ENCODE measurements at places on chromosomes 4 and X.

DNA sequence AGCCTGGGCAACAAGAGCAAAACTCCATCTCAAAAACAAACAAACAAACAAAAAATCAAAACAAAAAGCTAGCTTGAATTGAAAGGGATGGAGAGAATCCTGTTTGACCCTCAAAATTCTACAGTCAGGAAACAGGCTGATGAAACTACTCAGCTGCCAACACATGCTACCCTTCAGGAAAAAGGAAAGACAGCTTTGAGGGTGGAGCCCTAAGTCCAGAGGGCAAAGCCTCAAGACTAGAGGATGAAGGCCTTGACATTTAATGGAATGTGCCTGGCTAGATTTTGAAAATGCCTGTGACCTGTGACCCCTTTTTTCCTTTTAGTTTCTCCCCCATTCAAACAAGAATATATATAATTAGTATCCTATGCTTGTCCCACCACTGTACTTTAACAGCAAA lies 27.1 kb downstream of the MORC4 start:
- DNase-seq = no peak

- no peak for DNase-seq
Observed at GRCh38 chr4:85905761-85906160, 430.8 kb downstream of the ARHGAP24 start.

DNA sequence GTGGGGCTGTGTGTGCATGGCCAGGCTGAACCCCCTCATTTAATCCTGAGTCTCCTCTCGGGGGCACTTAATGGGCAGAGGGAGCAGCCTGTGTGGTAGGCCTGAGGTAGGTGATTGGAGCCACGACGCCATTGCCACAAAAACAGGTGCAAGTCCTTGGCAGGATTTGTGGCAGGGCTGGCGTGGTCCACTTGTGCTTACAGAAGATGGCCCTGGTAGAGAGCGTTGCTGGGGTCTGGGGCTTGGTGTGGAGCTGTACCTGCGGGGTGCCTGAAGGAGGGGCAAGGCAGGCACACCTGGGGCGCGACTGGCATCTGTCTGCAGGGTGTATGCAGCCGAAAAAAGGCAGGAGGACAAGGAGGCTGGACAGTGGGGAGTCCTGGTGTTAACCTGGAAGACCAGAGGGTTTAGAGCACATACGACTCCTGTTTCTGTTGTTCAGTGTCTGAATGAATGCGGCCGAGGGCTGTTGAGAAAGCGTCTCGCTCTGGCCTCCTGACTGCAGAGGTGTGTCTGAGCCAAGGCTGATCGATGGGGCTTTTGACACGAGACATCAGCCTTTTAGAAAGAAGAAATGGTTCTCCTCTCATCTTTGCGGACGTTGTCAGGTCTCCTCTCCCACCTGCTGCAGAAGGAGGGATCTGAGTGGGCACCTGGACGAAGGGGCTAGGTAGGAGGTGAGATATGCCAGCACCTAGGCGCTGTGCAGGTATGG lies 52.0 kb downstream of the TBC1D14 start:
- DNase-seq = no peak

DNA sequence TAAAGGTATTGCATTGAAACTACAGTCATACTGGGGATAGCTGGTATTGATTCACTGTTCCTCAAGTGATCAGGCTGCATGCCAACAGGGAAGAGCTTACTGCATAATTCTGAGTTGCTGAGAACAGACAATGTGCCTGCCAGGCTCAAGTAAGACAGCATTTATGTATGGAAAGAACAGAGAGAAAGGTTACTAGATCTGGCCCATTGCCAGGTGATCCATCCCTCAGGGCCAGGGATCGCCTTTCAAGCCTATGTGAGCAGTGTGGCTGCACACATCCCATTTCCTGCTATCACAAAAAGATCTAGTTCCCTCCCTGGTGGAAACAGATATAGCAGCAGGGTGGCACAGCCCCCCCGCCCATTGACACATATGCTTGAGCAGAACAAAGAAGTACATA lies 254.0 kb downstream of the TMA16 start:
- no peak for DNase-seq

DNA sequence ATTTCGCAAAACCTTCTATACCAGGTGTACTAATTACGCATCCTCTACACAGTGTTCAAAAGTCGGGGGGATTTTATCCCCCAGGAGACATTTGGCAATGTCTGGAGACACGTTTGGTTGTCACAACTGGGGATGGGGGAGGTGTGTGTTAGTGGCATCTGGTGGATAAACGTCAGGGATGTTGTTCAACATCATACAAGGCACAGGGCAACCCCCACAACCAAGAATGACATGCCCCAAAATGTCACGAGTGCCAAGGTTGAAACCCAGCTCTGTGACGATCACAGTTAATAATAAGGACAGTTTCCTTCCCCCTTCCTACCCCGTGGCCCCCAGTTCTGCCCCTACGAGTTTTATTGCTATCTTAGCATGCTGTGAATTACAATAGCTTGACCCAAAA lies 15.9 kb upstream of the SEL1L3 start:
- DNase-seq = no peak

GRCh38 chr4:95044324-95044837 lies 286.6 kb downstream of the BMPR1B start:
- DNase-seq = no peak

GRCh38 chr4:165060938-165061337 lies 7.3 kb downstream of the TRIM75 start:
- no peak for DNase-seq

DNA sequence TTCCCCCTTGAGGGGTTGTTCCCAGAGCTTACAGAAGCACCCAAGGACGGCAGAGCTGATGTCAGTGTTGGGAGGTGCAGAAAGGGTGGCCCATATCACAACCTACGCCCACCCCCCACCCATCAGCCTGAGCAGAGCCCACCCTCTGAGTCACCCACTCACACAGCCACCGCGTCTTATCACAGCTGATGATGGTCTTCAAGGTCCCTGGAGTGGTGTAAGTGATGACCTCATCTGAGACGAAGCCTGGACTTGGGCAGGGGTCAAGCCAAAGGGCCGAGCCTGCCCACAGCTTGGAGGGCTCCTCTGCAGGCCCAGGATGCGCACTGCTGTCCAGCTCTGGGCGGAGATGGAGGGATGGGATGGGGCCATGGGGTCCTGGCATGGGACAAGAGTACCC lies 3.0 kb upstream of the HTRA3 start:
- no peak for DNase-seq

DNA sequence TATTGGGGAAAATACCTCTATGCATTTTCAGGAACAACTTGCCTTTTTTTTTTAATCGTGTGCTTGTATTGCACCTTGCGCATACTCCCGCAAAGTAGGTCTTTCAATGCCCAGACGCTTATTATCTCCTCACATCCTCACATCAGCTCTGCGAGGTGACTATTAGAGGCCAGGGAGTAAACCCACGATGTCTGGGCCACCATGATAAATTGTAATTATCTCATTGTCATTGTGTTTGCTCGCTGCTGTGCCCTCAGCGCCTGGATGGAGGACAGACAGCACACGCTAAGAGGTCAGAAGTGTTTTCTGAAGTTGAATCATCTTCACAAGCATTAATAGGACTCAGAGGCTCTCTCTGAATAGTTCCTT lies 1.0 kb upstream of the RELL1 start:
- no peak for DNase-seq

- DNase-seq = no peak
Observed at GRCh38 chrX:134647477-134647877, 10.8 kb downstream of the PLAC1 start.

DNA sequence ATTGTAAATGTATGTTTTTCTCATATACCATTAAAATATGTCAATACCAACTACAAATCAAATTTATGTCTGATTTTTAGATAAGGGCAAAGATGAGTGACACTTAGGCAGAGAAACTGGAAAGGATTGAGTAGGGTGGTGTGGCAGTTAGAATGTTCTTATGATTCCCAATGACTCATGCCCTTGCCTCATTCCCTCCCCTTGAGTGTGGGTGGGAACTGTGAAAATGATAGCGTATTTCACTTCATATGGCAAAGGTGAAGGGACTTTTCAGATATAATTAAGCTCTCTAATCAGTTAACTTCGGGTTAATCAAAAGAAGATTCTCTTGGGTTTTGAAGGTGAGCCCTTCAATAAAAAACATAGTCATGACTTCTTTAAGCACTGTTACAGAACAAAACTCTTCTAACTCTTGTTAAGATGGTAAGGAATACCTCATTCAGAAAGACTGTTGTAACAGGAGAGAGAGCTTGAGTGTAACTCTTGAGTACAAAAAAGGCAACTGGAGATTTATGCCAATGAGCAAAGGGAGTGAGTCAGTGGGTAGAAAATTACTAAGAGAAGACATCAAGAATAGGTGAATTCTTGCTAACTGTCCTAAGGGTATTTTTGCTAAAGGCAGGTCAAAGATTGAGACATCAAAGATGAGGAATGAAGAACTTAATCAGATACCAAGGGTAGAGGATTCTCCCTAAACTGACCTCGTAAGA lies 329.5 kb downstream of the KCTD8 start:
- no peak for DNase-seq

- no peak for DNase-seq
Observed at GRCh38 chr4:98516042-98516440, 142.4 kb downstream of the TSPAN5 start.

DNA sequence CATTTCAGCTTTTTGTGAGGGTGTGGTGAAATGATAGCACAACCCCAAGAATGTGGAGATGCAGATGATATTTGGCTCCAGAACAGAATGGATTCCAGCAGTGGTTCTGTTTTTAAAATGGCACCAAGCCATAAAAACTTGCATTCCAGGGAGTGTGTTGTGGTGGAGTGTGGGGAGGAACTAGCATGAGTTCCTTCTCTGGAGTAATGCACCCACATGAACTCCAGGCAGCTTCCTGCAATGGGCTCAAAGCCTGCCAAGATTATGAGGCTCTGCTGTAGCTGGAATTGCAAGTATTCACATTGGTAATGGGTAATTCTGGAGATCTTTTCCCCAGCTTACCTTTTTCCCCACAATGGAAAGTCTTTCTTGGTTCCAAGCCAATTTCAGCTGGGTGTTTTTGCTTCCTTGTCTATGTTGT lies 161.4 kb downstream of the RAB28 start:
- DNase-seq = no peak

- no peak for DNase-seq
Observed at GRCh38 chr4:8322794-8323704, 53.5 kb downstream of the HTRA3 start.

GRCh38 chrX:134603806-134604700 lies 54.2 kb downstream of the PLAC1 start:
- DNase-seq = no peak

GRCh38 chrX:107823456-107823855 lies 2.2 kb upstream of the MID2 start:
- DNase-seq = no peak

DNA sequence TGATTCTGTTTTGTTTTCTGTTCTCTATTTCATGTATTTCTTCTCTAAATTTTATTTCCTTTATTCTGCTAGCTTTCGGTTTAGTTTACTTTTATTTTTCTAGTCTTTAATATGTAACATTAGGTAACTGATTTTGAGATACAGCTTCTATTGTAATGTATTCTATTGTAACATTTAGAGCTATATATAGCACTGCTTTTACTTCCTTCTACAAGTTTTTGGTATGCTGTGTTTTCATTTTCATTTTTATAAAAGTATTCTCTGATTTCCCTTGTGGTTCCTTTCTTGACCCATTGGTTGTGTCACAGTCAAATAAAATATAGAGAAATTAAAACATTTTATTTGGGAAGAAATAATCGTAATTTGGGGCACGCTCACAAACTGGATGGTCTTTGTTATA lies 13.9 kb upstream of the CT47A1 start:
- DNase-seq = no peak

DNA sequence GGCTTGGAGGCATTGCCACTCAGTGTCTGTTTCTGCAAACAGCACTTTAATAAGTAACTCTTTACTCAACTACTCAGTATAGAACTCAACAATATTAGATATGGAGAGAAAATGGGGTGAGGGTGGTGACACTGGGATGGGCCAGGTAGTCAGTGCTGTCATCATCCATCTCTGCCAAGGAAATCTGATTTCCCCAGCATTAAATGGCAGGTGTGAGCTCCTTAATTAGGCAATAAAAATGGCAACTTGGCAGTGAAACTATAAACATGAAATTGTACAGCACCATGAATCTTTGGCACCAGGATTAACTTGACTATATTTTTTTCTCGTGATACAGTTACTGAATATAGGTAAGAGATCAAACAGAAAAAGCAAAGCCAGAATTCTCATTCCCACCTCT lies 146.2 kb downstream of the GLRA2 start:
- DNase-seq = no peak

- no peak for DNase-seq
Observed at GRCh38 chr4:155085843-155086530, 122.4 kb upstream of the NPY2R start.

DNA sequence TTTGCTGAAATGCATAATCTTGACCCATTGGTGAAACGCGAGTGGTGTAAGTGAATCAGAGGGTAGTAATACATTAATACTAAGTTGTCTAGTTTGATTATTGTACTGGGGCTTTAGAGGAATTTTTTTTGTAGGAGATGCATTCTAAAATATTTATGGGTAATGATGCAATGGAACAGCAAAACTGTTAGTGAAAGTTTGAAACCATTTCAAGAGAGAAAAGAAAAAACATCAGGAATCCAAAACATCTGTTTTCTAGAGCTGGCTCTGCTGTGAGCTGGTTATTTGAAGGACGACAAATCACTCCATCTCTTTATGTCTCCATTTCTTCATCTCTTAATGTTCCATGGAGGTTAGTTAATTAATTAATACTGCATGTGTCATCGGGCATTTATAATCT lies 351.9 kb upstream of the FAT1 start:
- no peak for DNase-seq

GRCh38 chr4:149031399-149031798 lies 589.2 kb upstream of the NR3C2 start:
- DNase-seq = no peak

All from activated CD4-positive, CD25-positive, alpha-beta regulatory T cell (primary cell).